Caki2 (cell line): ENCODE measurements at places on chromosomes 5 and 9.
A peak's percentile ranks its signal among the peaks of the same experiment; 100 is the strongest.

DNA sequence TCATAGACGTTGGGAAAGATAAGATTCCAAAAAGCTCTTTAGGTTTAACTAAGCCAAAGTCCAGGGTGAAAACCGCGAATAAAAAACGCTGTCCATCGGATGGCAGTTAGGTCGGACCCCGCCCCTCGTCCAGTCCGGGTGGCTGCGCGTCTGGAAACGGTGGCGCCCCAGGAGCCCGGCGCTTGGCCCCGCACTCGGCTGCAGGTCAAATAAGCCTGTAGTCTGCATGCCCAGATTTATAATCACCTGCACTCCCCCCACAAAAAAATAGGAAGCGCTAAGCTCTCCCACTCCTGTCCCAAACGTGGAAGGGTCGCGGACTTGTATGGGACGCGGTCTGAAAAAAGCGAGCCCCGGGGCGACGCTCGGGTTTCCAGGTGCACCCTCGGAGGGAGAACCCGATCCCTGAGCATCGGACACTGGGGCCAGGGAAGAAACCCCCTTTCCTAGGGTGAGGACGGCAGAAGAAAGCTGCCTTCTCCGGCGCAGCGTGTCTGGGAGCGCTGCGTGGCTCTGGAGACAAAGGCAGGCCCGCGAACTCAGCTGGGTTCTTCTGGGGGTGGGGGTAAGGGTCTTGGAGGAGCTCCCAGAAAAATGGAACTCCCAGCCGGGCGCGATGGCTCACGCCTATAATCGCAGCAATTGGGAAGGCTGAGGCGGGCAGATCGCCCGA, 923 bp upstream of the ZBTB5 start:
- DNase-seq: no peak

- no peak for DNase-seq
These were observed 128.1 kb upstream of the MINAR2 start for GRCh38 chr5:129619782-129620181.

DNA sequence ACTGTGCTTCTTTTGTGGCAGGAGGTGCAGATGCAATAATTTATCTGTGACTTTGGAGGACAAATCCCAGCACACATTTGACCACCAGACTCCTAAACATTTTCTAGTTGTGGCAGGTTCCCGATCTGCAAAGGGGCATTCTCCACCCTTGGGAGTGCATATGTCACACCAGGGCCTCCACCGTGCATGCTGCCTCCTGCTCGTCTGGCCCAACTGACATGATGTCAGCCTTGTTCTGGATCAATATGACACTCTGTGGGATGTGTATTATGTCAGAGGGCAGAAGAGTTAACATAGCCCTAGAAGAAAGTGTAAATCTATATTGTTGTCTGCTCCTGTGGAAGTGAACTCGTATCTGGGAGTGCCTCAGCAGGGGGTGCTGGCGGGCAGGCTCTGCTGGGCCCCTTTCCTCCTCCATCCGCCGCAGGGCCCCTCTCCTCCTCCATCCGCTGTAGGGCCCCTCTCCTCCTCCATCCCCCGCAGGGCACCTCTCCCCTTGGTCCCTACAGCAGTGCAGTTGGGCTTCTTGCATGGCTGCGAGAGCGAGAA, 97.7 kb upstream of the PPP1R26 start:
- no peak for DNase-seq

- DNase-seq: no peak
These were observed 175.9 kb downstream of the ARRDC3 start for GRCh38 chr5:91207248-91207647.

- DNase-seq: no peak
These were observed 93.9 kb upstream of the MEF2C start for GRCh38 chr5:88976914-88977313.

DNA sequence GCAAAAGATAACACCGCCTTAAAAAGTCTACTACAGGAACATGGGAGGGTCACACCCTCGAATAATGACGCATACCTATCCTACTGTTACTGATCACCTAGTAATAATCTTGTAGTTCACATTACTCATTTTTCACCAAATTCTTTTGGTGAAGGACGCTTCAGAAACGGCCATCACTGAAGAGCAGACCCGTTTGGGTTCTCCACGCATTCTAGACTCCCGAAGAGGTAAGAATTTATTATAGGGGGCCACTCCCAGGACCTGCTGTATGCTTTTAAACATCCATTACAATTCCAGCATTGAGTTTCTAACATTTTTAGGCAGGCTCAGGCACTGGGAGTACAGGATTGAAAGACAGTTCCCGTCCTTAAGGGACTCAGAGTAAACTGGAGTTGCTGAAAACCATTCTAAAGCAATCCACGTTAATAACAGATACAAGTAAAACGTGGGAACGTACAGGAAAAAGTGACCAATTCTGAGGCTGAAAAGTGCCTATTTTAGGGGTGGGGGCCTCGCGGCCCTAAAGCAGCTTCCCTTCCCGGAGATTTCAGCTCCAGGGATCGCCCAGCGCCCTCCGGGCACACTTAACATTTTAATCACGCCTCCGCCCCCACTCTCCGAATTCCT, at the start of gene FER:
Gene FER, plus strand, starts transcription at position 124 of the 627 bp plus-strand sequence. CDS start 50,286 bp downstream, outside the sequence.
- DNase-seq: peak; percentile 69

GRCh38 chr5:143179126-143179740, 224.3 kb downstream of the NR3C1 start:
- DNase-seq: no peak

DNA sequence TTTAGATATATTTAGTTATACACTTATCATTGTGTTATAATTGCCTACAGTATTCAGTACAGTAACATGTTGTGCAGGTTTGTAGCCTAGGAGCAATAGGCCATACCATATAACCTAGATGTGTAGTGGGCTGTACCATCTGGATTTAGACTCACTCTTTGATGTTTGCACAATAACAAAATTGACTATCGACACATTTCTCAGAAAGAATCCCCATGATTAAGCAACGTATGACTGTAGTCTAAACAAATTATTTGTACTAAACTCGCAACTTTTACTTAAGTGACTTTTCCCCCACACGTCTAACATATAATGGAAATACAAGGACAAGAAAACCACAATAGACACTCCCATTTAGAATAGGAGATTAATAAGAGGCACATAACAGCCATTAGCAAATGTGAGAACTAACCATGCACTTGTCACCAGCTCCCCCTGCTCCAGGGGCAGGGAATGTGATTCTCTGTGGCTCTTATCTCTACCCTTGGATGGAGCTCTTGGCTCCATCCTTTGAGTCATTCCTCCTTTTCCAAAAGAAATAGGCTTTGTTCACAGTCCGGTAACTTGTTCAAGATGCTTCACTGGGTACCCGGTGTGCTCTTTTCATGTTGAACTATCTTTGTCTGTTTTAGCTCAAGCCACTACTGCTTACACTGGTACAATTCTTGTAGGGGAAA, 8.7 kb upstream of the B4GALT1 start:
- peak; percentile 70 for DNase-seq

DNA sequence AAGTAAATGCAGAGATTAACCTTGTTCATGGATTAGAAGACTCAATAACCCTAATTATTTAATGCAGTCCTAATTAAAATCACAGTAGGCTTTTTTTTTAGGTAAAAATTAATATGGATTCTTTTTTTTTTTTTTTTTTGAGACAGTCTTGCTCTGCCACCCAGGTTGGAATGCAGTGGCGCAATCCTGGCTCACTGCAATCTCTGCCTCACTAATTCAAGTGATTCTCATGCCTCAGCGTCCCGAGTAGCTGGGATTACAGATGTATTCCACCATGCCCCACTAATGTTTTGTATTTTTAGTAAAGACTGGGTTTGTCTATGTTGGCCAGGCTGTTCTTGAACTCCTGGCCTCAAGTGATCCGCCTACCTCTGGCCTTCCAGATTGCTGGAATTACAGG, 40.6 kb downstream of the DENND4C start:
- DNase-seq: no peak
